ENCODE measurements at places on chromosomes 7 and 10.

- DNase-seq: no peak
Observed at GRCh38 chr10:5461203-5461588, 38.2 kb downstream of the CALML5 start.

- DNase-seq: no peak
Observed at GRCh38 chr7:20482071-20482470, 133.4 kb upstream of the ABCB5 start.

GRCh38 chr7:138460649-138461607 is 869 bp downstream of the TRIM24 start:
- peak; percentile 92 for DNase-seq

- DNase-seq: peak; percentile 12
Observed at GRCh38 chr7:18570890-18571478, 75.4 kb downstream of the HDAC9 start.

GRCh38 chr7:5351507-5352265 is 68.9 kb downstream of the SLC29A4 start:
- DNase-seq: no peak

- DNase-seq: peak; percentile 88
Observed at GRCh38 chr10:60140651-60141632, 234.6 kb upstream of the CCDC6 start.

- peak; percentile 68 for DNase-seq
Observed at GRCh38 chr7:150778738-150779301, 21.3 kb downstream of the TMEM176B start.

DNA sequence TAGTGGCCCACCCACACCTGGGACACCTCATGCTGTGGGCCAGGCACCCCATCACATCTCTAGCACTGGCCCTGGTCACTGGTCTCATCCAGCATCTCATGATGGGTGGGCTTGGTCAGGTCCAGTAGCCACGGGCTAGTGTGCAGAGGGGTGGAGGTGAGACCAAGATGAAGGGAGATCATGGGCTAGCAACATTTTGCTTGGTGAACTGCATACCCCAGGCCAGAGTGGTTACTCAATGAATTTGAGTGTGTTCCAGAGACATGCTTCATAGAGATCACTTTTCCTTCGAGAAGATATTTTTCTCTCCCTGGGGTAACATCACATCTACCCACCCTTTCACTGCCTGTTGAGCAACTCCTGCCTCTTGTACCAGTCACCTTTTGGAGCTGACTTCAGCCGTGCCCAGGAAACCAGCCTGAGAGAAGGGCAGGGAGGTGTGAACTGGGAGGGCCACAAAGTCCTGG is 44.2 kb downstream of the MINDY4 start:
- DNase-seq: no peak

DNA sequence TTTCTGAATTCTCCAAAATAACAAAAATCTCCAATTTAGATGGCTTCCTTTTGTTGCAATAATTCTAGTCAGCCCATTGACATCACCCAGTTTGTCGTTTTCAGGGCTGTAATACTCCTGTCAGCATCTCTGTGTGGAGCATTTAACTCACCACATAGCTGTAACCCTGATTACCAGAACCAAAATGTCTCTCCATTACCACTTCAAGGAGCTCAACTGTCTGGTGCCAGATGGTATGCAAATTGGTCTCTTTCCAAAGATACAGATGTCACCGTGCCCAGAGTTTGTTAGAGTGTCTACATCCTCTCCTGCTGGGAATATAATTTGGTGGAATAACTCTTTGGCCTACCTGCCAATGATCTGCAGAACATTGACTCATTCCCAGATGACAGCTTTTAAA is 350.3 kb upstream of the POT1 start:
- DNase-seq: no peak
